ENCODE measurements at places on chromosomes 6 and 20.

DNA sequence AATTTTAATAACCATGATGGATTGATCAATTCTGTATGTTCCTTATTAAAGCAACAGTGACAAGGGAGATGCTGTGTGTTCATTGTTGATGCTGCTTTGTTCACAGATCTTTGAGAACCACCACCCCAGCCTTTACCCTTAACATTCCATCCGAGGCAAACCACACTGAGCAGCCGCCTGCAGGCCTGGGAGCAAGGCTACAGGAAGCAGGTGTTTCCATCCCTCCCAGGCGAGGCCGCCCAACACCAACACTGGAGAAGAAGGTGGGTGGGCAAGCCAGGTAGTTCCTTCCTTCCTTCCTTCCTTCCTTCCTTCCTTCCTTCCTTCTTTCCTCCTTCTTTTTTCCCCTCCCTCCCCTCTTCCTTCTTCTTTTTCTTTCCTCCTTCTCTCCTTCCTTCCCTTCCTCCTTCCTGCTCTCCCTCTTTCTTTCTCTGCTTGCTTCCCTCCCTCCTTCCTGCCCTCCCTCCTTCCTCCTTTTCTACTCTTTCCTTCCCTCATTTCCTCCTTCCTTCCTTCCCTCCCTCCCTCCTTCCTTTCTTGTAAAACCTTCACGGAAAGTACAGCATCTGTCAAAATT is 13.7 kb downstream of the TTLL2 start:
- no peak for DNase-seq

DNA sequence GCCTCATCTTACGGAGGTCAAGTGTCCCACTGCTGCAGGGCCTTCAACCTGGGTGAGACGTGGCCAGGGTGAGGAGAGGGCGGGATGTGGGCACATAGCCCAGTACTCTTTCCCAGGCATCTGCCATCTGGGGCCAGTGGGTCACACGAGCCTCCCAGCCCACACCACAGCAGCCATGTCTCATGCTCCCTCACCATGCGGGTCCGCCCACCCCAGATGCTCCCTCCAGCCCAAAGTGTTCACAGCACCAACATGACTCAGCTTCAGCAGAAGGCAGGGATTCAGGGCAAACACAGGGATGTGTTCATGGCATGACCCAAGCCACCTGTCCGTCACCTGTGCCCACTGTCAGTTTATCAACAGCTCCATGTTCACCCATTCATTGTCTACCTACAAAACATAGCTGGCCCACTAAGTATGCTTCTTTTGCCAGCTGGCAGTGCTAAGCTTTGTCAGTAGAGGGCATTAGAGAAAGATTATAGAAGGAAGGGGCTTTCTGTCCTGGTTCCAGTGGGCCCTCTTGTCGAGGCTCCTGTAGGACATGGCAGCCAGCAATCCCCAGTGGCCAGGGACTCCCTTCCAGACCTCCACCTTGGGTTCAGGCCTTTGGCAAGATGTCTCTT is 109.2 kb downstream of the FOXF2 start:
- DNase-seq, result peak; percentile 50

DNA sequence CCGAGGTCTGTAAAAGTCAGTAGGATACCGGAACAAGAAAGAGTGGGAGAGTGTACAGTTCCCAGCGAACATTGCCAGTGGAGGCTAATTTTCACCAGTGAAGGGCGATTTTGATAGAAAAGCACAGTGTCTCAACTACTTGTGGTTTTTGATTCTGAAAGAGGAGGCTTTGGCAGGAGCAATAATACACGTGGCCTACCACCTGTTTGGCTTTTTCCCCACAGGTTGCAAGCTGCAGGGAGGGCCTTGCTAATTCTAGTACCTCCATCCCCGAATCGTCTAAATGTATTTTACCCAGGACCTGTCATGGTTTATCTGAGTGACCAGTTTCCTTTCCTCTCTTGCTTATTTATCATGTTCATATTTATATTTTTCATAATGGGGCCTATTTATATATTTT is 3.3 kb upstream of the EFCAB8 start:
- no peak for DNase-seq

GRCh38 chr6:129340983-129341382 is 369.0 kb downstream of the ARHGAP18 start:
- DNase-seq, result no peak

GRCh38 chr6:138250053-138250452 is 31.8 kb upstream of the PBOV1 start:
- DNase-seq, result no peak

DNA sequence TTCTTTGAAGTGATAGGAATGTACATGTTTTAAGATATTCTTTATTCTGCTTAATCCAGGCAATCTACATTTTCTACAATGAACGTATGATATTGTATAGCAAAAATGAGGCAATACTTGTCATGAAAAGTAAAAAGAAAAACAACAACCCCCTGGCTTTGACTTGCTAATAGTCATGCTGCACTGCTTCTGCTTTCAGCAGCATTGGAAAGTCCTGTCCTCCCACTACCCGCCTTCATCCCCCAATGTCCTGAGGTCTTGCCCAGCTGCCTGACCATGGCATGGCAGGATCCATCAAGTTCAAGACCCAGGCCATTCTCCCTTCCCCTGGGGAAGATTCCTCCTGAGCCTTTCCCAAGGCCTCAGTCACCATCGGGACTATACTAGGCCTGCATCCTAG is 156.5 kb downstream of the SH3BGRL2 start:
- no peak for DNase-seq

DNA sequence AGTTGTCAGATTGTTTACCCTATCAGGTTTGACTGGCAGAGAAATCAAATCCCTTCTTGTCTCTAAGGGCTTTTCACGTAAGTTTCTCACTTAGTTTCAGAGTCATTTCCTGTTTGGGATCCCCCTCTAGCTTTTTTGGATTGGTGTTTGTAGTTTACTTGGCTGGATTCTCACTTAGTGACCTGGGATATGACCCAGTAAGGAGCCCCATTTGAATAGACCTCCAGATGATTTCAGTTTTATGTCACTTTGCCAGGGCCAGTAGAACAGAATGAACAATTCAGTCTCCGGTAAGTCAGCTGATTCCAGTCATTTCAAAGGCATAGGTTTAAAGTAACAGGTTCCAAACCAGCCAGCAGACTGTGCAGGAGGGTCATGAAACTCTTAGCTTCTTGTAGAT is 8.2 kb downstream of the FAM135A start:
- DNase-seq, result no peak

DNA sequence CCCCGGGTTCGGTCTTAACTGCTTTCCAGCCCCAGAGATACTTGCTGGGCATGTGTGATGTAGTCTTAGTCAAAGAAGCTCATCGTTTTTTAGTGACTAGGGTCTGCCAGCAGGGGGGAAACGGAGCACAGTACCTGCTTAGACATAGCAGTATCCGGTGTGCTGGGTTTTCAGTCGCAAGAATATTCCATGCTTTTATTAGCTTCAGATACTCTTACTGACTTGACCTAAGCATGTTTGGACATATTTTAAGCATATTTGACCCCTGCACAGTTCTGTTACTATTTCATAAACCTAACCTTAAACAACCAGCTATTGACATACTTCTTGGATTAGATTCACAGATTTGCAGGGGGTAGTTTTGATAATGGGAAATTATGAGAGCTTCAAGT is 3.0 kb downstream of the E2F3 start:
- peak; percentile 87 for DNase-seq

- no peak for DNase-seq
Observed at GRCh38 chr6:136641166-136641565, 90.9 kb upstream of the MAP7 start.

DNA sequence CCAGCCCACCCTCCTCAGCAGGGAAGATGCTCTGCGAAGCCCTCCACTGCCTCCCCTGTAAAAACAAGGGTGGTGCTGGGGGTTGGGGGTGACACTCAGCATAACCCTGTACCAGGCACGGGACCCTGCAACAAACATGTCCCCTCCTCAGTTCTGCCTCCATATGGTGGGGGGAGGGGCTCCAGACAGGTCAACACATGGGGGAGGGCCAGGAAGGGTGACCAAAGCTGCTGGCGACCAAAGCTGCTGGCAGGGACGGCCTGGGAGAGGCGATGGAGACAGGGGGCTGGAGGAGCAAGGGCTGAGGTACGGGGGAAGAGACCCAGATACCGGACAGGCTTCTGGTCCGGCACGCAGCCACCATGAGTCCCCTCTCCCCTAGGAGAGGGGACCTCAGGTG is 123.2 kb downstream of the TAF4 start:
- DNase-seq, result no peak

- no peak for DNase-seq
Observed at GRCh38 chr20:63374504-63374903, 13.4 kb upstream of the CHRNA4 start.

- no peak for DNase-seq
Observed at GRCh38 chr6:98828941-98829411, 5.4 kb upstream of the POU3F2 start.

DNA sequence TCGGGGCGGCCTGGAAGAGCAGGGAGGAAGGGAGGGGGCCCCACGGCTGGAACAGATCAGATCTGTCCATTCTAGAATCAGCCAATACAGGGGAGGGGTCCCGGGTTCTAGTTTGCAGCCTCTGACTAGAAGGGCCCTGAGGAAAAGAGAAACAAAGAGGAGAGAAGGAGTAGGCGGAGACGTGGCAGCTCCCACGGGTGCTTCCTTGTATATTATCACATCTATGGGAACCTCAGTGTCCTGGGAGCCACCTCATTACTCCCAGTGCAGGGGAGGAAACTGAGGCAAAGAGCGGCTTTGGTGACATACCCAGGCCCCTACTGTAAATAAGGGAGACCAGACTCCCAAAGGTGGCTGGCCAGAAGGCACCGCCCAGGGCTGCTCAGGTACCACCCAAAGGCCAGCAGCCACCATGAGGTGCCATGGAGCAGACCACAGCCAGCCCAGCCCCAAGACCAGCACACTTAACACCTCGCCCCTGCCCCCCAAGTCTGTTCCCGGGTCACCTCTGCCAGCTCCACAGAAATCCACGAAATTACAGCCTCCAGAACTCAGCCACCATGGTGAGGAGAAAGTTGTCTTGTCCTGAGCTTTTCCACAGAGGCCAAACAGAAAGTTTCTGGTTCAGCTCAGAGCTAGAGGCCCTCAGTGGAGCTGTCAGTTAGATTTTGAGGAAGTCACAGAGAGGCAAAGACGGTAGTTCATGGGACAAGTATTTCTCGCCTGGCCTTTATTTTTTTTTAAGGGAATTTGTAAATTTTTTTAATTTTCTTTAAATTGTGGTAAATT is 2.1 kb downstream of the ZC3H12D start:
- DNase-seq, result peak; percentile 85

- no peak for DNase-seq
Observed at GRCh38 chr6:132246632-132247270, 154.5 kb downstream of the MOXD1 start.

- no peak for DNase-seq
Observed at GRCh38 chr6:24490948-24491347, 1.6 kb upstream of the GPLD1 start.

DNA sequence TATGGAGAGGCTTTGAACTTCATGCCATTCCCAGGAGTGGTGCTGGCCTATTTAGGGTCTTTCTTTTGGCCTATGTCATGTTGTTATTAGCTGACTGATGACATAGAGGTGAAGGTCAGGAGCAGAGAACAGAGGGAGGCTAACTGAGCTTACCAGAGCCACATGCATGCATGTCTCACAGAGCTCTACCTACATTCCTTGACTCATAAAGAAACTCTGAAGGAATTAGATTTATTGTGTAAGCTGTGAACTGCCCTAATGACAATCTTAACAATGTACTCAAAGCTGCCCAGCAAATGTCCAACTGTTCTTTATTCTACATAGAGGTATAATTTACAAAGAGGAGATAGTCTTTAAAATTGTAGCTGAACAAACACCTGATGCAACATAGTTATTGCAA is 192.7 kb upstream of the CNR1 start:
- no peak for DNase-seq

DNA sequence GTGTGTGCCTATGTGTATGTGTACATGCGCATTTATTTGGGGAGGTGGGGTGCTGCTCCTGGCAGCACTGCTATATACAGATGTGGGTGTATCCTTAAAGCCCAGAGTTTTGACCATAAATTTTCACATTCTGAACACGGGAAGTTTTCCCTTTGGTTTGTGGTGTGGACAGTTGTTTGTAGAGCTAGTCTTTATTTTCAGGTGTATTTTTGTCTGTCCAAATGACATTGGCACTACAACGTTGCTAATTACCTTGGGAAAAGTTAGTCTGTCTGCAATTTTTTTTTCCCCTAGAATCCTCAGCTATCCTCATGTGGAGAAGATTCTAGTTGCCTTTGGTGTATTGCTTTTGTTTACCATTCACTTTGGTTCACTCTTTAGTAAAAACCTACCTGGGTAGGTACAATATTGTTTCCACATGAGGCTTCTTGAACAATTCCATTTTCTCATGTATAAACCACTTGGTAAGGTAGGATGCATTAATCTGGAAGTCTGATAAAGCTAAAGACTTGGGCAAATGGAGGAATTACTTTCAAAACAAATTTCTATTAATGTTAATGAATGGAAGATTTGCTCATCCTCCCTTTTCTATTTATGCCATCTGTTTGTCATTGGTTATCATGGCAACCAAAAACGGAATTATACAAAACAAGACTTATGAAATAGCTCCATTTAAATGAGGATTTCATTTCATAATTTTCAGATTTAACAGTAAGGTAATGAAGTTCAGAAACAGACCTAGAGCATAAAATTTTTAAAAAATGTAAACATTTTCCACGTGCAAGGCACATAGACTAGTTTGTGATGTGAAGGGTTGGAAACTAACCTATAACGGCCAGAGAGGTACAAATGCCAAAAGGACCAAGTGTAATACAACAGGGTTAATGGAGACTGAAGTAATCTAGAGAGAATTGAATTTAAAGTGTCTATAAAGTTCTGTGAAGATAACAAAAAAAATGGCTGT is 3.9 kb downstream of the CCN2 start:
- no peak for DNase-seq

- no peak for DNase-seq
Observed at GRCh38 chr20:36541227-36541767, at the start of gene MYL9. Gene MYL9 (plus strand): TSS chr20:36541519. CDS start chr20:36544885, 3,366 bp downstream.

- no peak for DNase-seq
Observed at GRCh38 chr6:32604434-32604877, 14.8 kb upstream of the HLA-DRB1 start.

- DNase-seq, result no peak
Observed at GRCh38 chr6:130111031-130111430, 92.7 kb downstream of the L3MBTL3 start.

DNA sequence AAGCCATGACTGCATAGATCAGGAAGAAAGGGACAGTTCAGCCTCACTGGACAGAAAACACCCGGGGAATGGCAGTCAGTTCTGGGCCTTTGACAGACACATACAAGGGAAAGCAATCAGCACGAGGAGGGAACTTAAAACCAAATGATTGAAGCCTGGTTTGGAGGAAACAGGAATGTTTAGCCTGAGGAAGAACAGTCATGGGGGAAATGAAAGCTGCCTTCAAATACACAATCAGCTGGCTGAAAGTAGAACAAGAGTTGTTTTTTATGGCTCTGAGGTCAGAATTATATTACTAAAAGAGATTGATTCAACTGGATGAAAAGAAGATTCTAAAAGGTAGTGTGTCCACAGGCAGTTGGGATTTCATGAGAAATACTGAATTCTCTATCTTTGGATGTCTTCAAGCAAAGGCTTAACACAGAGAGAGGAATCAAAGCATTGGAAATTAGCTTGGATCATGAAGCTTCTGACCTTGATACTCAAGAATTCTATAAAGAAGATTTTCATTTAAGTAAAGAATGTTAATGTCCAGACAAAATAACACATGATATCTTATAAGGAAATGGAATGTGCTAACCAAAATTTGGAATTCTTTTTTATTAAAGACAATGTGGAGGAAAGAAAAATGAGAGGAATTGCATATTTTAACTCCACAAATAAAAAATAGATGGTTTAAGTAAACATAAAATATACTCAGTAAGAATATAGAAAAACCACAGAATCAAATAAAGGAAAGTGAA is 216.6 kb downstream of the IBTK start:
- no peak for DNase-seq
